ENCODE measurements at places on chromosomes 12 and 14.

- DNase-seq: no peak
These were observed 8.4 kb downstream of the SBNO1 start for GRCh38 chr12:123356159-123356670.

DNA sequence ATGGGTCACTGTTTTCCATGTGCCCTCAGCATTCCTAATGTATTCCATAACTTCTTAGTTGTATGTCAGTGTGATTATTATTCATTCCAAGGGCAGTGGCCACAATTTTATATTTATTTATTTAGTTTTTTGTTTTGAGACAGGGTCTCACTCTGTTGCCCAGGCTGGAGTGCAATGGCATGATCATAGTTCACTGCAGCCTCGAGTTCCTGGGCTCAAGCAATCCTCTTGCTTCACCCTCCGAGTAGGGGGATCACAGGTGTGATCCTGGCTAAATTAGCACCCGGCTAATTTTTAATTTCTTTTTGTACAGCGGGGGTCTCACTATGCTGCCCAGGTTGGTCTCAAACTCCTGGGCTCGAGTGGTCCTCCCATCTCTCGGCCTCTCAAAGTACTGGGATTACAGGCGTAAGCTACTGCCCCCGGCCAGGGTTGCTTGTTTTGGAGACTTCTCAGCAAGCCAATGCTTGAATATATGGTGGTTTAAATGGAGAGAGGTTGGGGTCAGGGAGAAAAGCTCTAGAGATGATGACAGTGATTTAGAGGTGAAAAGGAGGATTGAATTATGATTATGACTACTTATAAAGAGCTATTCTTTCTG, 7.6 kb downstream of the GPRC5A start:
- no peak for DNase-seq

- DNase-seq: peak; percentile 20
These were observed 5.7 kb downstream of the INF2 start for GRCh38 chr14:104694991-104695659.

- DNase-seq: no peak
These were observed 22.0 kb downstream of the TMCC3 start for GRCh38 chr12:94628369-94628768.

DNA sequence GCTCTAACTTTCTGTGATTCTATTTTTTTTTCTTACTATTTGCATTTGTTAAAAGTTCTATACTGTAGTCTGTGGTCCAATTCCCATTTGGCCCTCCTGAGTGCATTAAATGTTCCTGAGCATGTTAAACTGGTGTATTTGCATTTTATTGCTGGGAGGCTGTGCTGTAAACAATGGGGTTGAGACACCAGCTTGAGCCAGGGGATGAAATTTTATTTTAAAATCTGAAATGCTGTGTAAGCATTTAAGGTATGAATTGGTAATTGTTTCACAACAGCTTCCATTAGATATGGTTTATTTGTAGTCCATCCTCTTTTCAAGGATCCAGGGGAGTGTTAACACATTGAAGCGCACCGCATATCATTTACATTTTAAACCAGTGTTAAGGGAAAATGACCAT, 89.9 kb upstream of the RFX4 start:
- no peak for DNase-seq

DNA sequence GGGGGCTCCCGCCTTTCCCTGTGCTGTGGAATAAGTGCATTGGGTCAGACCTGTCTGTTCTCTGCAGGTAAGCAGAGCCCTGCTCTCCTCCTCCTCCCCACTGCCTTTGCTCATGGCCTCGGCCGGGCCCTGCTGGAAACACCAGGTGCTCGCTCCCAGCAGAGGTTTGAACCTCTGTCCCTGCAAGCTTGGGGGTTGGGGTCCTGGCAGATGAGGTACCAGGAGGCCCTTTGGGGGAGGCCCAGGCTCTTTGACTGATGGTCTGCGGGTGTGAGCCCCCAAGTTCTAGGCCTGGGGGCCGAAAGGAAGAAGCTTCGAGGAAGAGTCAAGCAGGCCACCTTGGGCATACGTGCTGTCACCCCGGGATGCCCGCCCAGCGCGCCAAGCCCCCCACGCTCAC, 22.1 kb upstream of the CEP170B start:
- no peak for DNase-seq

DNA sequence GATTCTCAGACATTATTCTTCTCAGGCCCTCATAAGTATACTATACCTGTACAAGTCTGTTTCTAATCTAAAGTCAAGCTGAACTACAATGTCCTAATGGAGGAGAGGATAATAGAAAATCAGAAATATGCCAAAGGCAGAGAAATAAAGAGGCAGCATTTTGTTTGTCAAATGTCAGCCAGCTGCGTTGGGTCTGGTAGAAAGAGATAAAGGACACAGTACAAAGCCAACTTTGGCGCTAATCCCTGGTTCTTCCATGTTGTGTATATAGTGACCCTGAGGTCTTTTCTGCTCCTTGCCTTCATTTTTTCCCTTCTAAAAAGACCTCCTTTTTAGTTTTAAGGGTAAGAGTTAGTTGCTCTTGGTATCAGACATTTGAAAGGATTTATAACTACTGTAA, 103.1 kb downstream of the PRICKLE1 start:
- DNase-seq: no peak

DNA sequence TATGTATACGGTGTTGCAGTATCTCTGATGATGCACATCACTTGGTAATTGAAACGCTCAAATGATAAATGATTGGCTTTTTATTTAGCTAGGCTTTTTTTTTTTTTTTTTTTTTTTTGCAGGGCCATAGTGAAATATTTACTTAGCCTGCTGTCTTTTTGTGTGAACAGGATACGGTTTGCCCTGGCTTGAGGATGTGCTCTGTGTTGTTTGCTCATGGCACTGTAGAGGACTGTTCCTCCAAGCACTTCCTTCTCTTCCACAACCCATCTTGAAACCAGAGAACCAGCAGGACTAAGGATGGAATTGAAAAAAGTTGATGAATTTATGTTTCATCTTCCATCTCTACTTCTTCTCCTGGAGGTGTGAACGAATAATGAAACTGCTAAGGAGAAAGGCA, 15.5 kb upstream of the SSPN start:
- DNase-seq: no peak

GRCh38 chr12:7151532-7151931, 21.4 kb downstream of the CLSTN3 start:
- no peak for DNase-seq

GRCh38 chr12:47848853-47849252, 29.1 kb upstream of the HDAC7 start:
- DNase-seq: no peak

DNA sequence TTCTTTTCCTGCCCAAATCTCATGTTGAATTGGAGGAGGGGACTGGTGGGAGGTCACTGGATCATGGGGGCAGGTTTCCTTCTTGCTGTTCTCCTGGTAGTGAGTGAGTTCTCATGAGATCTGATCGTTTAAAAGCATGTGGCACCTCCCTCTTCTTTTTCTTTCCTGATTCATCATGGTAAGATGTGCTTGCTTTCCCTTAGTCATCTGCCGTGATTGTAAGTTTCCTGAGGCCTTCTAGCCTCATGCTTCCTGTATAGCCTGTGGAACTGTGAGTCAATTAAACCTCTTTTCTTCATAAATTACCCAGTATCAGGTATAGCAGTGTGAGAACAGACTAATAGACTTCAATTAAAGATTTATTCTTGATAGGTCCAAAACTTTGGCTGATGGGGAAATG, 83.5 kb downstream of the CAND1 start:
- DNase-seq: no peak

All from activated T-helper 1 cell treated with anti-CD3 and anti-CD28 coated beads, Interleukin-2, amount 50 U/mL, for 16 hours (primary cell).